ENCODE measurements at places on chromosomes 12 and 14.

DNA sequence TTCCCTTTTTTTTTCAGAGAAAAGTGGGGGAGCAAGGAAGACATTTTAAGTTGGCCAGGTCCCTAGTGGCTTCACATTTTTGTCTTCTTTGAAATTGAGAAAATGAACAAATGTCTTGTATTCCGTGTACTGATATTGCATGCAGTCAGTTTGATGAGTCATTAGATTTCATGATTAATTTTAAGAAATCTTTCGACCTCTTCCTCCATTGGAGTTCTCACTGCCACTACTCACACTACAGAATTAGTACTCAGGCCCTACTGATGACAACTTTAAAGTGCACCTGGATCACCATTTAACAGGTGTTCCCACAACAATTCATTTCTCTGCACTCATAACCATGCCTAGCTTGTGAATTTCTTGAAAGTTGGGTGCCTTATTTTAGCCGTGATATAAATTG, 50.5 kb downstream of the SAMD4A start:
- no peak for DNase-seq

GRCh38 chr12:99386907-99387306, 260.6 kb upstream of the GARIN6 start:
- no peak for DNase-seq

GRCh38 chr14:69242311-69243224, 17.4 kb upstream of the GALNT16 start:
- DNase-seq, result peak; percentile 76

DNA sequence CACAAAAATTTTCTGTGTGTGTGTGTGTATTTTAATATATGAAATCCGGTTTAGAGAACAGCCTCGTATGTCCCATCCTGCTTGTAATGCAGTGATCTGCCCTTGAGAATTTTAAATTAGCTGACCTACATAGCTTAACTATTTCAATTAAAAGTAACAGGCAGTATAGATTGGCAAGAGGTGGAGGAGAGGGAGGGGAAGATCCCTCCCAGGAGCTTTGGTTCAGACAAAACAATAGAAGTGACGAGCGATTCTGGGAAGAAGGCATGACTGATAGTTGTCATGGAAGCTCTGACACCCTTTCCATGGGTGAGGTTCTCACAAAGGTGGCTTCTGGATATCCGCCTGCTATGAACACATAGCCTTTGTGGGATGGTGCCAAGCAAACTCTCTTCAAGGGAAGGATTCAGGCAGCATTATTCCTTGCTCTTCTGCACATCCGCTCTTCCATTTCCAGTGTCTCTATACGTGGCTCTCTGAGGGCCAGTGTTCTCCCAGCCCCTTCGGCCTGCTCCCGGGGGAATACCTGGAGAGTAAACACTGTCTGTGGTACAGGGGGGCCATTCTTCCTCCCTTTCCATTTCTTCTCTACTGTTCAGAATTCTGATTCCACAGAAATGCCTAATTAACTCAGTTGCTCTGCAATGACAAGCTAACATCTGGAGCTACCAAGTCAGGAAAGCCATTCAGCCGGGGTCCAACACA, 182.0 kb downstream of the CACNA1C start:
- no peak for DNase-seq

GRCh38 chr12:31406345-31406744, 80.4 kb upstream of the SINHCAF start:
- no peak for DNase-seq

DNA sequence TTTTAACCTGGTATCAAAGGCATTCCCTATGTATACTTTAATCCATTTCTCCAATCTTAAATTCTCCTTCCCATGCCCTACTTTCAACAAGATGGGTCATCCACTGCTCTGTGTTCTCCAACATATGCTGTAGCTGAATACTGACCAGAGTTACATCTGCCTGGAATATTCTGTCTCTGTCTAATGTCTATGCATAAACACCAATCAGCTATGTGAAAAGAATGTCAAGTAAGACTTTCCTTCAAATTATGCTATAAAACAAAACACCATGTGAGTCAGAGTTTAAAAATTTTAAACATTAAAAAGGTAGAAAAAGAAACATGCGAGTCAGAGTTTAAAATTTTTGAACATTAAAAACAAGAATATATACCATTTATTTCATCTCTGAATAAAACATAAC, 19.3 kb downstream of the NT5DC3 start:
- no peak for DNase-seq

DNA sequence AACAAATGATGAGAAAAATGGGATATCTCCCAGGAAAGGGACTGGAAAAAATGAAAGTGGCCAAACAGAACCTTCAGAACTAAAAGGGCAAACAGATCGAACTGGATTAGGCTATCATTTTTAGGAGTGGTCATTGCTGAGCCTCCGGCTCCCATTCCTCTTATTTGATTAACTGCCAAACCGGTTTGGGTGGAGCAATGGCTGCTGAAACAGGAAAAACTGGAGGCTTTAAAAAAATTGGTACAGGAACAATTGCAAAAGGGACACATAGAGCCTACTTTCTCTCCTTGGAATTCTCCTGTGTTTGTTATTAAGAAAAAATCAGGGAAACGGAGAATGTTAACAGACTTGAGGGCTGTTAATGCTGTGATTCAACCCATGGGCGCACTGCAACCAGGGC, 49.7 kb downstream of the TNFAIP2 start:
- no peak for DNase-seq

DNA sequence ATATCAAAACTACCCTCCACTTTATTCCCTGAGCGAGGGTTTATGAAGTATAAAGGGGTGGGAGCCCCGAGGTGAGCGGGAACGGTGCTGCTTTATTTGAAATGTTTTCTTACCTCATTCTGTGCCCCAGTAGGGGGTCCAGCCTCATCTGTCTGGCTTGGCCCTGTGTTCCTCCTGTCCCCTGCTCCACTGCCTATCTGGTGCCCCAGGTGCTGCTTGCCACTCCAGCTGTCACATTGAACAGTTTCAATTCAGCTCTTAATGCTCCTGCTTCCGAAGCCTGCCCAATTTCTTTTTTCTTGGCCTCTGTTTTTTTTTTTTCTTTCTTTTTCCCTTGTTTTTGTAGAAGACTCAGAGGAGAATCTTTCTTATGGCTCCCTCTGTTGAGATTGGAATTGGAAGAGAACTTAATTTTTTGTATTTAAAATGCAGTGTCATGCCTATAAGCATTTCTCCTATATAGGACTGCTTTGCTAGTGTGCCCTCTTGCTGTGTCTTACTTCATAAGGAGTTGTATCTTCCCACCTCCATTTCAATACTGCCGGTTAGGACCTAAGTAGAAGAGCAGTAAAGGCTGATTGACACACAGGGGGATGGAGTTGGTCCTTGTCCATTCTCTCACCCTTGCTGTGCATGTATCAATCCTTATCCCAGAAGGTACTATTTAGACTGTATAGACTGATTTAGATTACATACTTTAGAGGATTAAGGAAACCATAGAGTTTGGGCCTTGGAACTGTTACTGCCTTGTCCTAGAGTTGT, 2.3 kb downstream of the ATXN7L3B start:
- peak; percentile 22 for DNase-seq

DNA sequence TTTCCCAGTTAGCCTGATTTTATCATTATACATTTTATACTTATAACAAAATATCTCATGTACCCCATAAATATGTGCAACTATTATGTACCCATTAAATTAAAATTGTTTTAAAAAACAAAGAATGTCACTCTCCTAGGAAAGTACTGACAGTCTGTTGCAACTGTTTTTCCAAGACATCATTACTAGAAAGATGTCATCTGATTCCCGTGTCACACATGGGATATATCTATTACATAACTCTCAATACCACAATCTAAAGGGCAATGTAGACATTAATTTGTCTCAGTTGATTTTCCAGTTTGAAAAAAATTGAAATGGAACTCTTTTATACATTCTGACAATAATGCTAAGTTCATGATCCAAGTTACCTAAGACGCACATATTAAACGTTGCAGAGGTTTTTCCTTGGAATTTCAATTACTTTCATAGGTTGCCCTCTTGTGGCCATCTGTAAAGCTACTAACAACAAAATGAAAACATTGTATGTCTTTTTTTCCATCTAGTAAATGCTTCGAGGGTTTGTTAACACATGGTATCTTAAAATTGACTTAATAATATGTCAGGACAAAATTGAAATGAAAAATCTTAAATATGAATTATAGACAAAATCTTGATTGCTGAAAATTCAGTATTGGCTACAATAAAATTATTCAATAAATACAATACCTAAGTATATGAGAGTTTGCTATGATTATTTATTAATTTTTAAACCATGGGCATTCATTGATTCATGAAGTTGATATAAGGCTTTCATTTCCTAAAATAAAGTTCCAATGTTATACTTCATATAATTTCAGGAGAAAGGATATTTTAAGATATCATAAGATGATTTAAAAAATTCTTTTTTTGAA, 131.6 kb downstream of the PPFIA2 start:
- peak; percentile 50 for DNase-seq

GRCh38 chr14:105192866-105193731, 12.0 kb upstream of the NUDT14 start:
- no peak for DNase-seq

DNA sequence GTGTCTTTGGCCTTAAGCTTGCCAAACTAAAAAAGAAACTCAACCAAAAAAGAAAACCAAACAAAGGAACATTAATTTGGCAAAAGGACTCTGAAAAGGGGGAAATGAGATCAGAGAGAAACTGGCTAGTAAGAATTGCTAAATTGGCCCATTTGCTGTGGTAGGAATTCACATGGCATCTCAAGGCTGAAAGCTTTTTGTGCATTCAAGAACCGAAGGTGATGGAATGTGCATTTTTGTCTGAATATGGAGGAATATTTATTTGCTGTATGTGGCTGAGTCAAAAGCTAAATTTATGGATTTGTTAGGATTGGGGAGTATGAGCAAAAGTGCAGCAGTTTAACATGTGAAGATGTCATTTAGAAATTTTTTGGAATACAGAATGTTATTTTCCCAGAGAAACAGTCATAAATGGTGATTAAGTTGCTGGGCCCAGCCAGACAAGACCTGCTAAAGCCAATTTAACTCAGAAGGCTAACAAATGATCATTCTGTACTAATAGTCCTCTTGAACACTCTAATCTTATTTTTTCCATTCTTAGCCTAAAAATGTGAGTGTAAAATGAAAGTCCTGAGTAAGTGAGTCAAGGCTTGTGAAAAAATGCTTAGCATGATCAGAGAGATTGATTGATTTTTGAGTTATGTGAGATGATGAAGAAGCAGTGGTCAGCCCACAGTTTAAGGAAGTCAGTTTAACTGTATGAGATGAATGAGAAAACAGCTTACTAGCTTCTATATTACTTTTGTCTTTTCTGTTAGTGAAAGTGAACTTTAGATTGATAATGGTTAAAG, 94.1 kb downstream of the ANO6 start:
- DNase-seq, result peak; percentile 19

DNA sequence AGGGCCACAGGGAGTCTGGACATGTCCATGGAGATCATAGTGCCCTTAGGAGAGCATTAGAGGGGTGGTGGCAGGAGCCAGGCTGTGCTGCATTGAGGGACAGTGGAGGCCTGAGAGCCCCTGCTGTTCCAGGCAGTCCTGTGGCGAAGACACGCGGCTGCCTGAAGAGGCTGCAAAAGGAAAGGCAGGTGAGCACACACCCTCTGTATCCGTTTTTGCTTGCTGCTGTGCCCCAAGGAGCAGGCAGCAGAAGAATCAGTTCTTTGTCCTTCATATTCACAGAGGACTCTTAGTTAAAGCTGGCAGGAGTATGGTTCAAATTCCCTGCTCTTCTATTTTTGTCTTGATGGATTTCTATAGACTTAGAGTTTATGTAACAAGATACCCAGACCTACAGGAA, 4.5 kb downstream of the SLC35E3 start:
- no peak for DNase-seq

GRCh38 chr14:101230161-101230850, 326.8 kb upstream of the RTL1 start:
- no peak for DNase-seq

DNA sequence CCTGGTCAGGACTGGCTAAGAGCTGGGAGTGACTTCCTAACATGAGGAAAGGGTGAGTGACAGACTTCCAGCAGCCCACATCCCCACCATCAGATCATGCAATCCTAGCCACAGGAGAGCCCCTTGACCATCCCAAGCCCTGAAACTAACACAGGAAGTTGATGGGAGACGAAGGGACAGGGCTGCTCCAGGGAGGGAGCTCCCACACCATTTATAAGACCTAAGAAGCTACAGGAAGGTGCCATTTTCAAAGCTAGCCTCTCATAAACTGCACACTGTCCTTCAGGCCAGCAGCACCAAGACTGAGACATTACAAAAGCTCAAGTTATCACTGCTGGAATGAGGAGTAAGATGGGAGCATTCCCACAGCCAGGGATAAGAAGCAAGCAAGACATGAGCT, 19.4 kb downstream of the SLC25A21 start:
- no peak for DNase-seq

GRCh38 chr12:56261503-56262232, 3.5 kb upstream of the ANKRD52 start:
- peak; percentile 74 for DNase-seq

- no peak for DNase-seq
These were observed 156.1 kb upstream of the ALG10B start for GRCh38 chr12:38160318-38161122.

- no peak for DNase-seq
These were observed 280.8 kb downstream of the ATXN7L3B start for GRCh38 chr12:74818412-74818811.

DNA sequence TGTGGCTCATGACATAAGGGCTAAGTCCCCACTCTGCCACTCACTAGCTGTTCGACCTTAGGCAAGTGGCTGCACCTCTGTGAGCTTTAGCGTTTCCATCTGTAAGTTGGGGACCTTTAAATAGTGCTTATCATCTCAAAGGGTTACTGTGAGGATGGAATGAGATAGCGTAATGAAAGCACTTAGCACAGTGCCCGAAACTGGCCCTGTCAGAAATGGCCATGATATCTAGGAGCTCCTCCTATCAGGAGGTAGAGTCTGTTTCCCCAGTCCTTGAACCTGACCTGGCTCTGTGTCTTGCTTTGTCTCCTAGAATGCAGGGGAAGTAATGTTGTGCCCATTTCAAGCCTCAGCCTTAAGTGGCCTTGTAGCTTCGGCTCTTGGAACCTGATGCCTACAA, 211.0 kb downstream of the RBM19 start:
- no peak for DNase-seq

GRCh38 chr14:75450381-75451276, 22.8 kb downstream of the JDP2 start:
- DNase-seq, result no peak

DNA sequence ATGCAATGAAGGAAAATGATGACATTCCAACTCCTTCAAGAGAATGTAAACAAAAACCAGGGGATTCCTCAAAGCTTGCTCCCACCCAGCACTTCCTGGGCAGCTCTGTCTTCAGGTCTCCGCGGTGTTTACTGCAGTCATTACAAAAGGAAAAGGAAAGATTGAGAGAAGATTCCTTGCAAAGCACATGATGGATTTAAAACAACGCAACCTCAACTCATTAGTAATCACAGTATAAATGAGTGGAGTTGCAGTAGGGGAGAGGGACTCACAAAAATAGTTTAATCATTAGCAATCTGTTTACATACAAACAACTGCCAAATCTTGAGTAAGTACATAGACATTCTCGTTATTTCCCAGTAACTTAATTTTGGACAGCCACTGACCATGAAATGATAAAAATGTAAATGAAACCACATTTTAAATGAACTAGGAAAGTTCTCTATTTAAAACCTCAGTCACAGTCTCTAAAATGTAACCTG, 49.7 kb upstream of the OVCH1 start:
- peak; percentile 93 for DNase-seq

- DNase-seq, result no peak
These were observed 118.1 kb downstream of the CMAS start for GRCh38 chr12:22164139-22164538.

GRCh38 chr12:48017921-48018617, 13.8 kb upstream of the COL2A1 start:
- DNase-seq, result no peak

- no peak for DNase-seq
These were observed 10.2 kb upstream of the ACSM4 start for GRCh38 chr12:7293670-7294069.

- DNase-seq, result peak; percentile 89
These were observed 119.3 kb upstream of the MDM1 start for GRCh38 chr12:68451261-68452077.
